ENCODE measurements at places on chromosomes 3 and 15.

- DNase-seq: no peak
Observed at GRCh38 chr3:16887130-16887529, 2.4 kb downstream of the PLCL2 start.

DNA sequence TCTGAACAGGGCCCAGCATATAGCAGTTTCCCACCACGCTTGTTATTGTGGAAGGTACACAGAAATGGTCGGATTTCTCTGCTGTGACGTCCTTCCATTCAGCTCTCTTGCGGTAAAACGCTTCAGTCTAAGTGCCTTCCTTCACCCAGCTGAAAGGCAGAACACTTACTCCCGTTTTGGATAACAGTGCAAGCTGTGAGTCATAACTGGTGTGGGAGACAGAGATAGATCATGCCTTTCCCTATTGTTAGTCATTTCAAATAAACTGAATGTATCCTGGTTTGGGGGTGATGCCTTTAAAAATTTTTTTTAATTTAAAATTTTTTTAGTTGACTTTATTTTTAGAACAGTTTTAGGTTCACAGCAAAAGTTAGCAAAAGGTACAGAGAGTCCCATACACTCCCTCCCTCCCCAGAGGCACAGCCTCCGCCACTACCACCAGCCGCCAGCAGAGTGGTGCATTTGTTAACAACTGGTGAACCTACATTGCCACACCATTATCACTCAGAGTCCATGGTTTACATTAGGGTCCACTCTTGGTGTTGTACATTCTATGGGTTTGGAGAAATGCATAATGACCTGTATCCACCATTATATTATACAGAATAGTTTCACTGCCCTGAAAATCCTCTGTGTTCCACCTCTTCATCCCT is 94.9 kb upstream of the NSMCE3 start:
- no peak for DNase-seq

DNA sequence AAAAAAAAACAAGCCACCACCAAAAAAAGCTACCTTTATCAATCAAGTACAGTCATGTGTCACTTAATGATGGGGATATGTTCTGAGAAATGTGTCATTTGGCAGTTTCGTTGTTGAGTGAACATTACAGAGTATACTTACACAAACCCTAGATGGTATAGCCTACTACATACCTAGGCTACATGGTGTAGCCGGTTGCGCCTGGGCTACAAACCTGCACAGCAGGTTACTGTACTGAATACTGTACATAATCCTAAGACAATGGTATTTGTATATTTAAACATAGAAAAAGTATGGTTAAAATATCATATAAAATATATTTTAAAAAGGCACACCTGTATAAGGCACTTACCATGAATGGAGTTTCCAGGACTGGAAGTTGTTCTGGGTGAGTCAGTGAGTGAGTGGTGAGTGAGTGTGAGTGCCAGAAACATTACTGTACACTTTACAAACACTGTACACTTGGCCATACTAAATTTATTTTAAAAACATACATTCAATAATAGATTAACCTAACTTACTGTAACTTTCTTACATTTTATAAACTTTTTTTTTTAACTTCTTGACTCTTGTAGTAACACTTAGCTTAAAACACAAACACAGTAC is 25.9 kb upstream of the JMJD7 start:
- DNase-seq: no peak

DNA sequence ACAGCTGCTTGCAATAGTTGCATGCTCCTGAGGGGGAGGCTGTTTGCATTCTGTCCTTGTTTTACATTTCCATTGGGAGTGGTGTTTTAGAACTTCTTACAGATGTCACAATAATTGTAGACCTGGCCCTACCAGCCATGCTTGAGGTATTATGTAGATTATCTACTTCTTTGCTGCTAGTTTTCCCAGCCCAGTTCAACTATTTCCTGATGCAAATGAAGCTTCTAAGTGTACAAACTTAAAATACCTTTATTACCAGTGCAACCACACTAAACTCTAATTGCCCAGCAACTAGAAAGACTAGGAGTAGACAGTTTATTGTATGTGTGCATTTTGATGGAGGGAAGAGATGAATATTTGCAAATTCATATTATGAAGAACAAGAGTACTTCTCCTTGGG is 104.9 kb upstream of the MYZAP start:
- DNase-seq: no peak

DNA sequence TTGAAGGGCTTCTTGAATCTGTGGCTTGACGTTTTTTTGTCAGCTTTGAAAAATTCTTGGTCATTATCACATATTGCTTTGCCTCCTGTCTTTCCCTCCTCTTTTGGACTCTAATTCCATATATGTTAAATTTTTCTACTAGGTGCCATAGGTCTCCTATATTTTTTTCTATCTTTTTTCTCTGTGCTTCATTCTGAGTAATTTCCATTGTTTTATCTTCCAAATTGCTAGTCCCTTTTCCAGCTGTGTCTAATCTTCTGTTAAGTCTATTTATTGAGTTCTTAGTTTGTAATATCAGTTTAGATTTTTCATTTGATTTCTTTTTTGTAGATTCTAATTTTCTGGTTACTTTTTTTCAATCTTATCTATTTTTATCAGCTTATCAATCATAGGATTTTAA is 53.7 kb downstream of the CHST2 start:
- no peak for DNase-seq

DNA sequence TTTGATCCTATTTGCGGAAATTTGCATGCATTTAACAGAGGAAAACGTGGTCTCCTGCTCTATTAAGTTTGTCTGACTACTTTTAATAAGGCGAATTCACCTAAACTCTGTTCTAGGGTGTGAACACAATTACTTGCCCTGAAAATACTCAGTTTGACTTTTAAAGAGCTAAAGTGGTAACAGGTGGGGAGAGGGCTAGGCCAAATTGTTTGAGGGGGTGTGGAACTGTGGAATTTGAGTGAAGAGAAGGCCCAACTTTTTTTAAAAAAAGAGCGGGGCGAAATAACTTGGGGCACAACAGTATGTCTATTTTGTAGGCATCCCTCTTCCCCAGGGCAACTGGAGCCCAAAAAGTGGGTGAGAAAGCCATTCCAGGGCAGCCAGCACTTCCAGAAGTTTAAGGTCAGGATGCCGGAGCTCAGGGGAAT is 580 bp upstream of the FXR1 start:
- DNase-seq: no peak

- no peak for DNase-seq
Observed at GRCh38 chr3:179088306-179088705, 16.7 kb upstream of the ZMAT3 start.

DNA sequence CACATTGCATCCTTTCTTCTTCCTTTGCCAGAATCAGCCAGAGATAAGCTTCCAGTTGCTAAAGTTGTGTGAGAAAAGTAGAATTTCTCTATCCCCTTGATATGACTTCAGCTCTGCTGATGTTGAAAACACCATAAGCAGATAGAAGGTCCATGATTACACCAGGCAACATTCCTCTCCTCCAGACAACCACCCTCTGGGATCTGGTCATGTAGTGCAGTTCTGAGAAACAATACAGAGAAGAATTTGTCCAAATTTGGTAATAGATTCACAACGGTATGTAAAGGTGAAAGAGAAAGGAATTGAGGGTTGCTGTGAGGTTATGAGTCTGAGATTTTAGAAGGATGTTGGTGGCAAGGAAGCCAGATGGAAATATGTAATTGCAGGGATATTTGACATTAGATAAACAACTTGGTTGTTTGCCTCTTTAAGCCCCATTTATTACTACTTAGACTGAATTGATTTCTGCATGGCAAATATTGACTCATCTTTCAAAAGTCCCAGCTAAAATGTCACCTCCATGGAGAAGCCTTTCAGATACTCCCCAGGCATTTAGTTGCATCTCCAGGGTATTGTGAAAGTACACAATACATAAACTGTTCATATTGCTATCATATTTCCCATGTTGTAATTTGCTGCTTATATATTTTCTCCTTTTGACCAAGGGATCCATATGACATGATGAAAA is 134.9 kb downstream of the GAP43 start:
- DNase-seq: no peak

DNA sequence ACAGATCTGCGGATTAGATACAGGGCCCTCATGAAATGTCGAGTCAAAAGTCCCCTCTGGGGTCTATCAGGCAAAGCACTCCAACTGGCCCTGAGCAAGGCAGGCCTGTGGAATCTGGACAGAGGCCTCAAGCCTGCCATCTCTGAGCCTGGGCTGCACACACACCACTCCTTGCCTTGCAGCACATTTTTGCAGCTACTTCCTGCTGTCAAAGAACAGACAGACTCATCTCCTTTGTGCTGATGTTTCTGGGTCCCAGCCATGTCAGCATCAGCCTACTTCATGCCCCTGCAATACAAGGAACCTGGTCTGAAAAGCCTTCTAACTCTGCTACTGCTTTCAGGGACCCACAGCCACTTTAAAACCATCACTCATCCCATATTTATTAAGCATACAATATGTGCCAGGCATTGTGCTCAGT is 60.6 kb upstream of the IL12A start:
- DNase-seq: no peak

- no peak for DNase-seq
Observed at GRCh38 chr3:141878326-141878725, 1.9 kb downstream of the ATP1B3 start.

DNA sequence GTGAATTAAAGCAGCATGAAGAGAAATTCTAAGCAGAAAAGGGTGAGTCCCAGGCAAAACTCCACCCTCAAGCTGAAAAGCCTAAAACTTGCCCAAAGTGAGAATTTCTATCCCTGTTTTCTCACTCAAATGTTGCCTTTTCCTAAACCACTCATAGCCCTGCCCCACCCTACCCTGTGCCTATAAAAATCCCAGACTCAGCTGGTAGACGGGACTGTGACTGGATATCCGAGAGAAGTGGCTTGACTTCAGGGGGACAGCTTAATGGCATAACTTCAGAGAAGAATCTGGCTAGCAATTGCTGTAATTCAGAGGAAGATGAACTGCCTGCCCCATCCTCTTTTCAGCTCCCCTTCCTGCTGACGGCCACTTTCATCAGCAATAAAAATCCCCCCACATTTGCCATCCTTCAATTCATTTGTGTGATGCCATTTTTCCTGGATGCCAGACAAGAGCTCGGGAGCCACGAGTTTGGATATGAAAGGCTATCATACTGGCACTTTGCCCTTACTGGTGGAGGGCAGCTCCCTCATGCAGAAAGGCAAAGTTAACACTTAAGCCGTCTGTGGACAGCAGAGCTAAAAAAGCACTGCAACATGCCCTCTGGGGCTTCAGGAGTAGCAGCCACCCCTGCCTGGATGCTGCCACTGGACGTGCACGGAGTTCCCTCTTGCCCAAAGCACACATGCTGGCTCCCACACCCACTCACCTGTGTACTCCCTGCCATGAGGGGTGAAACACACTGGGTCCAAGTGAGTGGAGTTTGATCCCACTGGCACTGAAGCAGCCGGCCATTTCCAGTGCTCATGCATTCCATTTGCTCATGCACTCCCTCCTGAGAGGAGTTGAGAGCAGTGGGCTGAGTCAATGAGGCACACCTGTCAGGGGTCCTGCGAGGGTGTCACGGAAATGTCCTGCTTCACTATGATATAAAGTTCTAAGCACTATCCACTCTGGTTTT is 670.6 kb downstream of the PLOD2 start:
- DNase-seq: no peak

- no peak for DNase-seq
Observed at GRCh38 chr15:94968133-94968532, 736.8 kb downstream of the MCTP2 start.

- DNase-seq: no peak
Observed at GRCh38 chr15:65006876-65007275, 17.2 kb upstream of the SPG21 start.

- no peak for DNase-seq
Observed at GRCh38 chr3:156400062-156400461, 154.9 kb downstream of the SSR3 start.

GRCh38 chr3:178483704-178484103 is 52.5 kb upstream of the KCNMB2 start:
- DNase-seq: no peak

DNA sequence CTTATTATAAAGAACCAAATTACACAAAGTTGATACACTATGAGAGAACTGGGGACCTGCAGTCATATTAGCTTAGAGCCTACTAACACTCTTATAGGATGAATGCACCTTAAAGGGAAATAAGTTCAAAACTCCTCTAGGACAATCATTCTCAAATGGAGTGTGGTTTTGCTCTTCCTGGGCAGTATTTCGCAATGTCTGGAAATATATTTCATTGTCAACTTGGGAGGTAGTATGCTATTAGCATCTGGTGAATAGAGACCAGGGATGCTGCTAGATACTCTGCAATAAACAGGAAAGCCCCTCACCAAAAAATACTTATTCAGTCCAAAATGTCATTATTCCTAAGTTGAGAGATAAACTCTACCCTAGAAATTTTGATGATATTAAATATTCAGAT is 451.4 kb upstream of the ARPP21 start:
- DNase-seq: no peak

- no peak for DNase-seq
Observed at GRCh38 chr3:156808025-156808424, 18.1 kb upstream of the LEKR1 start.

Measured in T-helper 9 cell (primary cell).